ENCODE measurements at places on chromosomes 2 and 18. TPM values are rescaled to one million over a fixed set of nuclear protein-coding genes. Genes with fewer than 3 reads are reported as not detected.
A peak's percentile ranks its signal among the peaks of the same experiment; 100 is the strongest.

DNA sequence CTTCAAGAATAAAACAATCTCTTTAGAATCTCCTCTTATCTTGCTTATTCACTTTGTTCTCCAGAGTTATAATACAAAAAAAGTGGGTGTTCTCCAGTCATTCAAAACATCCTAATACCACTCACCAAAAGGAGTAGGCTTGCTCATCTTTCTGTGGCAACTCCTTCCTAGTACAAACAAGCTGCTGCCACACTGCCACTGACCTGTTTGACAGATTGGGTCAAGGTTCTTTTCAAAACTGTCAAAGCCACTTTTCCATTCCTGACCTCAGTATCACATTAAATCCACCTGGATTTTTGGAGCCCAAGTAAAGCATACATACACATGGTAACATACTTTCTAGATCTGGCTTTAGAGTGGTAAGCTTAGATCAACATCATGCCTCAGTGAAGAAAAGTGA, 59.8 kb downstream of the SLC25A12 start:
- peaks cover 76% of the 10 kb centered on the region for H3K36me3 ChIP-seq
- H3K4me3 ChIP-seq, result no peak overlapping the region
- H3K4me1 ChIP-seq, result no peaks in the 10 kb centered on the region
- no peak overlapping the region for H3K27ac ChIP-seq
- no peak for DNase-seq
- no peaks in the 10 kb centered on the region for H3K27me3 ChIP-seq

GRCh38 chr2:5976531-5977065, 284.4 kb downstream of the SOX11 start:
- no peaks in the 10 kb centered on the region for H3K4me1 ChIP-seq
- no peaks in the 10 kb centered on the region for H3K27me3 ChIP-seq
- DNase-seq, result no peak
- no peaks in the 10 kb centered on the region for H3K36me3 ChIP-seq
- no peak overlapping the region for H3K4me3 ChIP-seq

DNA sequence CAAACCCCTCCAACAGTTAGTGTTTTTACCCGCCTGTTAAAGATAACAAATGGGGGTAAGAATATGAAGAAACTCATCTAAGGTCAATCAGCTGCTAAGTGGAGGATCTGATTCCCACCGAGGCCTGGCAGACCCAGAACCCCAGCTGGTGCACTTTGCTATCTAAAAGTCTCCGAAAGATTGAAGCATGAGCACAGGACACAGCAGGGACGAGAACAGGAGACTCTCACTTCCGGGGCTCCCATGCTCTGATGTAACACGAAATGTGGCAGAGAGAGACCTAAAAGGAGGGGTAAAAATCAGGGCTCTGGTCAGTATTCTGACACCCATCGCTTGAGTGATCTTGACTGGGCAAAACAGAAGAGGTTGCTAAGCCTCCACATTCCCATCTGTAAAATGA, 119.7 kb downstream of the PDCL3 start:
- no peak for DNase-seq
- no peak overlapping the region for H3K4me3 ChIP-seq
- H3K27me3 ChIP-seq, result no peaks in the 10 kb centered on the region
- H3K4me1 ChIP-seq, result peaks cover 2% of the 10 kb centered on the region

Gene SCYGR4
- not detected for total RNA-seq

GRCh38 chr18:75478996-75479880, 51.7 kb upstream of the SMIM21 start:
- DNase-seq, result no peak
- no peak overlapping the region for H3K4me3 ChIP-seq
- H3K4me1 ChIP-seq, result no peaks in the 10 kb centered on the region
- no peak overlapping the region for H3K27ac ChIP-seq

DNA sequence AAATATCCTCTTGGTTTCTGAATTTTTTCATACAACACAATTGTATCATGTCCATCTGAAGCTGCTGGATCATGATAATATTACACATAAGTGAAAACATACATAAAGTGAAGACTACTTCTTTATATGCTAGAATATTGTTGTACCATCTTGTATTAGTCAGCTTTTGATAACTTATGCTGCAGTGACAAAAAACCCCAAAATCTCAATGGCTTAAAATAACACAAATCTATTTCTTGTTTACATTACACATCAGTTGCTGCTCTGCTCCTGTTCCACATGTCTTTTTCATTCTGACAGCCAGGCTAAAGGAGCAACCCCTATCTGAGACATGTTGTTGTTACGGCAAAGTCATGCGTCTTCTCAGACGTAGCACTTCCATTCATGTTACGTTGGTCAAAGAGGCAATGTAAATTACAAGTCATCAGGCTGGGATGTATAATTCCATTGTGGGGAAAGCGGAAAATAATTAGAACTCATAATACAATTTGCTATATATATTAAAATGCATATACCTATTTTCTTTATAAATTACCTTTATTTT, 5.8 kb downstream of the TMSB10 start:
- peaks cover 50% of the 10 kb centered on the region for H3K4me1 ChIP-seq
- H3K27ac ChIP-seq, result no peak overlapping the region
- no peaks in the 10 kb centered on the region for H3K27me3 ChIP-seq
- DNase-seq, result no peak
- no peak overlapping the region for H3K4me3 ChIP-seq

Gene OTOF
- 1.9 TPM for total RNA-seq

DNA sequence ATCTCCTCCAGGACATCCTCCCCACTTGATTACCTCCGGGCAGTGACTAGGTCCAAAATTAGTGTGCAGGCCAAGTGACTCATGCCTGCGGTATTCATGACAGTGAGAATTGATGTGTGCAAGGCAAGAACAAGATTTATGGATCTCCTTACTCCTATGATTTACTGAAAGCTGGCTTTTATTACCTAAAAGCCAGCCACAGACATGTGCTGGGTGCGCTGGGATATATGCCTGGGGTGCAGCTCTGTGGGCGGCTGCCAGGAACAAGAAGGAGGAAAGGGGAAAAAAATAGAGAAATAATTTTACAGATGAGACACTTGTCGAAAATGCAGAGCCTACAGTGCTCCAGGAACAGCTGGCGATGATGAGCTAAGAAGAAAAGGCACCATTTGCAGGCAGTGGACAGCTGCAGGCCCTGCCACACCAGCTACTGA, 359.3 kb downstream of the CMPK2 start:
- DNase-seq, result no peak
- H3K4me3 ChIP-seq, result no peak overlapping the region
- no peak overlapping the region for H3K27ac ChIP-seq
- H3K36me3 ChIP-seq, result no peaks in the 10 kb centered on the region

Gene POTEF
- not detected for total RNA-seq

Gene ALPG
- total RNA-seq, result not detected

- H3K4me1 ChIP-seq, result no peaks in the 10 kb centered on the region
- no peak overlapping the region for H3K4me3 ChIP-seq
Measured at GRCh38 chr18:8983195-8983594, 119.3 kb upstream of the NDUFV2 start.

DNA sequence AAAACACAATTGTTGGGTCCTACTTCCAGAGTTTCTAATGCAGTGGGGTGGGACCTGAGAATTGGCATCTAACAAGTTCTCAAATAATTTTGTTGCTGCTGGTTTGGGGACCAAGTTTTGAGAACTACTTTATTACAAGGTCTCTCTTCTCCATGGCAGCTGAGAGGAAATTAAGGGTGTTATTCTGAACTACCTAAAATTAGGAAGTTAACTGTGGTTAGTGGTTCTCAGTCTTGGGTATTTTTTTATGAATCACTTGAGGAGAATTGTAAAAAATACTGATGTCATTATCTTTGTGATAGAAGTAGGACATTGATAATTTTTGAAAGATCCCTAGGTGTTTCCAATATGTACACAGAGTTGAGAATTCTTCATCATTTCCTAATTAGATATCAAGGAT, 210.2 kb downstream of the MC4R start:
- H3K27me3 ChIP-seq, result no peaks in the 10 kb centered on the region
- H3K36me3 ChIP-seq, result no peaks in the 10 kb centered on the region
- H3K4me3 ChIP-seq, result no peak overlapping the region
- no peaks in the 10 kb centered on the region for H3K4me1 ChIP-seq
- no peak overlapping the region for H3K27ac ChIP-seq

- no peak overlapping the region for H3K4me3 ChIP-seq
- H3K4me1 ChIP-seq, result no peaks in the 10 kb centered on the region
- H3K27me3 ChIP-seq, result peaks cover 22% of the 10 kb centered on the region
- no peak for DNase-seq
Measured at GRCh38 chr2:109670556-109671411, 56.6 kb downstream of the SOWAHC start.

DNA sequence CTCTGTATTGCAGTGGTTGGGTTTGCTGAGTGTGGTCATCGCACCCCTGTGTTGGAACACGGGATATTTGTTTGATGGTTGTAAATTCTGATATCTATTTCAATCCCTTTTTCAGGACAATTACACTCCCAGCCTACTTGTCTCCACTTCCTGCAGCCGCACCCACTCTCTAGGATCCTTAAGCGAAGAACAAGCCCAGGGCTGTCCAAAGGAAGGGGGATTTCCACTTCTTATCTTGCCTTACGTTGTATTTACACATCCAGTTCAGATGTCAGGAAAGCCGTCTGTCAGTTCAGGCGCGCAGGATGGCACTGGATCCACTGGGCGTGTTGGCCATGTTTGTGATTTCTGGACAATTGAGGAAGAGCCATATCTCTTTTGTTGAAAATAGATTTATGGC, 834.5 kb upstream of the SALL3 start:
- no peak for DNase-seq
- H3K27me3 ChIP-seq, result peaks cover 3% of the 10 kb centered on the region
- H3K4me1 ChIP-seq, result no peaks in the 10 kb centered on the region
- H3K36me3 ChIP-seq, result no peaks in the 10 kb centered on the region

DNA sequence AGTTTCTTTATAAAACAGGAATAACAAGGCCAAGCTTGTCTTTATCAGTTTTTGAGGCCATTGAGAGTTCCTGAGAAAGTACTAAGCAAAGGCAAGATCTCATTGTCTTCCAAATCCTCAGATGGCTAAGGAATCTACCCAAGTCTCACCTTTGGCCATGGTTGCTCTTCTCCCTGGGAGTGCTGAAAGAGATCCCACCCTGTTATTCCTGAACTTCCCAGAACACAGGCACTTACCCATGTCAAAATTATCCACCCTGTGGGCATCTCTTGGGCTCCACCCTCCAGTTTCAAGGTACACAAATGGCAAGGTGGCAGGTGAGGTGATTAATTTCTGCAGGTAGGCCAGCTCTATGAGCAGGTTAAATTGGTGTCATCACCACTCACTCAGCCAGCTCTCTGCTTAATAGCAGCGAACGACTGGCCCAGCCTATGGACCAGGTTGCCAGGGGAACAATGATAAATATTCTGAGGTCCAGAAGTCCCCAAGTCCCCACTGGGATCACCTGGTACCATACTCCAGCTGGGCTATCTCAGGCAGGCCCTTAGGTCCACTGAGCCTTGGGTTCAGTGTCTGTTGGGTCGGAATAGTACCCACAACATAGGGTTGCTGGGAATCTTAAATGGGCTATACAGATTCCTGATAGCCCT, 2.3 kb upstream of the SPRED2 start:
- H3K4me3 ChIP-seq, result peak overlapping the region; percentile 19
- peaks cover 31% of the 10 kb centered on the region for H3K27me3 ChIP-seq
- H3K4me1 ChIP-seq, result peaks cover 18% of the 10 kb centered on the region
- no peak for DNase-seq
- H3K36me3 ChIP-seq, result no peaks in the 10 kb centered on the region

DNA sequence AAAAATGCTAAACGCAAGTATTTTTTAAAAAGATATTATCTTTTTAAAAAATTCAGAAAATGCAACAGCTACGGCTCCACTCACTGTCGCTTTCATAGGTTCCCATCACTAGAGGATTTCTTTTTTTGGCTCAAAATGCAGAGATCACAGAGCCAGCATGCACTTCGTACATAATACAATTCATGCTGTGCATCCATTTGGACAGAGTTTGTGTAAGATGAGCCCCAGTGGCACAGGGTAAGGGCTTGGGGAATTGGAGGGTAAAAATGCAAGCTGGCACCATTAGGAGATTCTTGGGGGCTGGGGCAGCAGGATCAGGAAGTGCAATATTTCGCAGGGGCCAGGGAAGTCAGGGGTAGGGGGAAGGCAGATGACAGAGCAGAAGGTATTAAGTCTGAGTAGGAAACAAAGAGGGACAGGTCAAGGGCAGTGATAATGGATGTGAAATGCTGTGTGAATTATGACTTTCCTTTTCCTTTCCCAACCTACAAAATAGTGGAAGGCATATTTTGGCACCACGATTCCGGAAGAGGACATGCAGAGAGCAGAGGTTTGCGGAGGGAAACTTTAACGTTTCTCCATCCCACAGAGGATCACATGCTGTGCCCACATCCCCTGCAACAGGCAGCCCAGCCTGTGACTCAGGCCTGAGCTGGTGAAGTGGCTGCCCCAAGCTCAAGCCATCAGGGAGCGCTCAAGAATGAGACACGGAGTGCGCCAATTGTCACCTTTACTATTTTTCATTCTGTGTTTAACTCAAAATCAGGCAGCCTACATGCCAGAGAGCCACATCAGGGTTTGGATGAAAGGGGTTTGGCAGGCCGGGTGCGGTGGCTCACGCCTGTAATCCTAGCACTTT, 4.7 kb downstream of the CAPG start:
- H3K4me3 ChIP-seq, result peak overlapping the region; percentile 45
- peak; percentile 88 for DNase-seq
- no peaks in the 10 kb centered on the region for H3K27me3 ChIP-seq
